ENCODE measurements at places on chromosomes 11 and 22.

DNA sequence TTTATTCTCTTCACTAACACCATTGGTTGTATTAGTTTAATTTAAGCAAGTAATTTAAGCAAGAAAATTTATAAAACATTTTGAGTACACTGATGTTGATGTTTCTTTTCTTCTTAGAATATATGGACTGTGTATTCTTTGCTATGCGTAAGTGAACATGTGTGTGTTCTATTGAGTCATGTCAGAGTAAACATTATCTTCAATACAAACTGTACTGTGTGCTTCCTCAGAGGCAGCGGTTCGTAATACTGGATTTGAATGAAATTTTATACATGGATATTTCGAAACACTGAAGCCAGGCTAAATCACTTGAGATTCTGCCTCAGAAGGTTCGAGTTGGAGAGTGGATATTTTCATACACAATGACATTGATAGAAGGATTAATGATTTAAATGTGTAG lies 452.6 kb downstream of the LUZP2 start:
- no peak for DNase-seq

DNA sequence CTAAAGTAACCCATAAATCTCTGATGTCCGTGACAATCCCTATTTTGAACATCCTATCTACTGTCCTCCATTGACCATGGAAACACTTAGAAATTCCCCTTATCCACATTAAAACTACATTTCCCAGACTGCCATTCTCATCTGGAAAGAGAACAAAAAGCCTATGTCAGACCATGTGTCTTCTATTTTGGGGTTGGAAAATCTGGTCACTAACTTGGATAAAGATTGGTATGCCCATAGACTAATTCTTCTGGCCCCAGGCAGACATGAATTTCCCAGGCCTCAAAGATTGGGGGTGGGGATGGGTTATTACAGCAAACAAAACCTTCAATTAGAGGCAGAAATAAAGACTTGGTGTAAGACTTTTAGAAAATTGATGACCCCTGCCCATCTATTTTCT lies 30.9 kb upstream of the CREB3L1 start:
- no peak for DNase-seq

GRCh38 chr11:28679795-28680468 lies 571.7 kb downstream of the METTL15 start:
- no peak for DNase-seq

DNA sequence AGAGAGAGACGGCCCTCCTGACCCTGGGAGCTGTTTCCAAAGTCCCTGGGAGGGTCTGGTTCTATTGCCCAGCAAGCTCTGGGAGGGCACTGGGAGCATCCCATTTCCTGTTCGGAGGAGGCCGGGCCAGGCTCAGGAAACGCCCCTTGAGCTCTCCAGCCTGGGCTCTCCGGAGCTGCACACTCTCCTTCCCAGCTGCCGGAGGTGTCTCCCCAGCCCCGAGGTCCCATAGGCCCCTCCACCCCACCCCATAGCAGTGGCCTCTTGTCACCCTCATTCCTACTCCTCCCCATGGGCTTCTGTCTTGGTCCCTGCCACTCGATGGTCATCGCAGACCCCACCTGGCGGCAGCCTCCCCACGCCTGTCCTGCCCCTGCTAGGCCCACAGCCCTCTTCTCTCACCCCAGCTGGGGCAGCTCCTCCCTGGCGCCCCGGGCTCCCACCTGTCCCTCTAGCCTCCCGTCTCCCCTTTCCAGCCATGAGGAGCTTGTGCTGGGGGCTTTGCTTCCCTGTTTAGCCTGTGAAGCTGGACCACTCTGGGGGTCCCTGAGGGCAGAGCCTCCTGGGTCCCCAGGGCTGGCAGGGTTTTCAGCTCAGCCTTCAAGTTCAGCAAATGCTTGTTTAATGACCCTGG lies 2.8 kb downstream of the TSPAN32 start:
- no peak for DNase-seq

DNA sequence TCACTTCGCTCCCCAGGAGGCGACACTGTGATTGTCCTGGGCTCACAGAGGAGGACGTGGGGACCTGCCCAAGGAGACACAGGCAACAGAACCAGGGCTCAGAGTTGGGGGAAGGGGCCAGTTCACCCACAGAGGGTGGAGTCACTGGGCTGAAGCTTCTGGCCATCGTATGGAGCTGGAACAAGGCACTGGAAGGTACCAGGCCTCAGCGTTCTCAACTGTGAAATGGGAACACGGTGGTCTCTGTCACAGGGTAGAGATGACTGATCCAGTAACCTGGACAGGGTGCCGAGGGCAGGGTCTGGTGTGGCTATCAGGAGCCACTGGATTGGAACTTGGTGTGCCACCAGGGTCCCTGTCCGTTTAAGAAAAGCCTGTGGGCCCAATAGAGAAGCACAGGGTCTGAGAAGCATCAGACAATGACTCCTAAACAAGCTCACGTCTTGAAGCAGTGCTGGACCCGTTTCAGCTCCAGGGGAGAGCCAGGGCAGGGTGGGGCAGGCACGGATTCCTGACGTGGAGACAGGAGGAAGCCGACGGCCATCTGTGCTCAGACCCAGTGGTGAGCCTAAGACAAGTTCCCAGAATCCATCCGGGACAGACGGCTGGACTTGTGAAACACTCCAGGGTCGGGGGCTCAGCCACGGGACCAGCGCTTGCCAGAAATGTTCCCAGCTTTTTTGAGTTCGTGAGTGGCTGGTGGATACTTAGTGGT lies 25.0 kb upstream of the KCNQ1OT1 start:
- no peak for DNase-seq

DNA sequence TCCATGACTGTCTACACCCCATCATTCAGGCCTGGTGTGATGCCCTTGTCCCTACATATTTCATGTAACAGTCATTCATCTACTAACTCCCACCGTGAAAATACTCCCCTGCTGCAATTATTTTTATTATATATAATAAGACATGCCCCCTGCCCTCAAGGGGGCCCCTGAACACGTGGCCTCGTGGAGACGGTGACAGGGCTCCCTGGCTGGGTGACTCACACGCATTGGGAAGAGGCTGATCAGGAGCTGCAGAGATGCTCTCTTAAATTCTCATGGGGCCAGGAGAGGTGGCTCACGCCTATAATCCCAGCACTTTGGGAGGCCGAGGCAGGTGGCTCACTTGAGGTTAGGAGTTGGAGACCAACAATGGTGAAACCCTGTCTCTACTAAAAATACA lies 88.6 kb downstream of the ST3GAL4 start:
- no peak for DNase-seq

GRCh38 chr22:39117585-39118191 lies 20.6 kb downstream of the APOBEC3H start:
- no peak for DNase-seq

DNA sequence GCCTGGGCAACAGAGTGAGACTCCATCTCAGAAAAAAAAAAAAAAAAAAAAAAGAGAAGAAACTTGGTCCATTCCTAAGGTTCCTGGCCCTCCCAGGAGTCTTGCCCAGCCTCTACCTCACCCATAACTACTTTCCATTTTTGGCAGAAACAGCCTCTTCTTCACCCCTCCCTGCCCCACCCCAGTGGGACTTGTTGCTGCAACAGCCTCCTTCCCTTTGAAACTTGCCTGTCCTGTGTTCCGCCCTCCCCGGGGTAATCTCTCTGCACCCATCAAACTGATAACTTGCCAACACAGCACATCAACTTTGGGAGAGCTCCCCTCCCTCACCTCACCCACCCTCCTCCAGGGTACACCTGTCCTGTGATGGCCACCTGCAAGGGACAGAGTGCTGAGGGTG lies 10.0 kb upstream of the FAM83F start:
- DNase-seq, result no peak

- no peak for DNase-seq
These were observed 15.6 kb downstream of the UBE2L3 start for GRCh38 chr22:21582801-21583740.

DNA sequence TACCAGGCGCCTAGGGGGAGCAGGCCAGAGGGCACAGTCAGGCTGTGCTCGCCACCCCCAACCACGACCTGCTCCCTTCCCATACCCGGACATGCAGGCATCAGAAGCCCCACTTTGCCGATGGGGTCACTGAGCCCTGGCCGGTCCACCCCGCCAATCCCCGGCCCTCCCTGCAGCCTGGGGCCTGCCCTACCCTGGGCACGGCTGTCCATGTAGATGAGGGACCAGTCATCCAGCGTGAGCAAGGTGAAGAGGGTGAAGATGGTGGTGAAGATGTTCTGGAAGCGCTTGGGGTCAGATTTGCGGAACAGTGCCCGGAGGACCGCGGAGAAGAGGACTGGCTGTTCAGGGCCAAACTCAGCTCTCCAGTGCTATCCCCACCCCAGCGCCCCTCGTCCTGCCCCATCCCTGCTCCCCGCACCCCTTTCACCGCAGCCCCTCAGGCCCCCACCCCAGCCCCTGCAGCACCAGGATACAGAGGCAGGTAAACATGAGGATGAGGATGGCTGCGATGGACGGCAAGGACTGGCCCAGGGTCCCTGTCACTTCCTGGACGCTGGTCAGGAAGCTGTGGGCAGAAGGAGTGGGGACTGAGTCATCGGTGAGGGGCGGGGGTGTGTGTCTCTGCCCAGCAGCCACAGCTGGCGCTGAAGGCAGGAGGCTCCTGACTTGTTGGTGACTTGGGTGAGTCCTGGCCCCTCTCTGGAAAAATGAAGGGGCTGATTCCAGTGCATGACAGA lies 5.5 kb downstream of the CATSPER1 start:
- no peak for DNase-seq

- no peak for DNase-seq
These were observed 1.5 kb downstream of the ZNF143 start for GRCh38 chr11:9462172-9462799.

GRCh38 chr11:76190376-76190775 lies 15.9 kb downstream of the WNT11 start:
- no peak for DNase-seq

GRCh38 chr22:23077627-23078461 lies 7.5 kb downstream of the GNAZ start:
- no peak for DNase-seq

GRCh38 chr22:44325718-44326490 lies 13.2 kb upstream of the SHISAL1 start:
- no peak for DNase-seq

GRCh38 chr22:50507421-50507990 lies at the start of gene LMF2:
Gene LMF2 (minus strand): TSS chr22:50507702. CDS start chr22:50507675, 27 bp downstream.
- peak; percentile 95 for DNase-seq

DNA sequence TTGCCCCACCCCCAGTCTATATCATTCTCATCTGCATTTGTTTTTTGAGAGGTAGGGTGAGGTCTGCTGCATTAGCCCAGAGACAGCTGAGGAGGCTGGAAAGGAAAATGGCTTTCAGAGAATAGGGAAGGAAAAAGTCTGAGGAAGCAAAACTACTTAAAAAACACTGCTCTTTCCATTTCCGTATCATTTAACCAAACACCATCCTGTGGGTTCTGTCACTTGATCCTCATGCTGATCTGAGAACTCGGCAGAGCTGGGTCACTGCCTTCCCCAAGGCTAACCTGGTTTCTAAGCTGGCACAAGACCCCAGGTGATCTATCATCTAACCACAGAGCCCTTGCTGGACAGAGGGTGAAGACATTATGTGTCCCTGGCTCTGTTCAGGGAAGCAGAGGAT lies 1.2 kb downstream of the FOLR2 start:
- DNase-seq, result peak; percentile 14

GRCh38 chr11:112811783-112812182 lies 149.4 kb upstream of the NCAM1 start:
- DNase-seq, result no peak

DNA sequence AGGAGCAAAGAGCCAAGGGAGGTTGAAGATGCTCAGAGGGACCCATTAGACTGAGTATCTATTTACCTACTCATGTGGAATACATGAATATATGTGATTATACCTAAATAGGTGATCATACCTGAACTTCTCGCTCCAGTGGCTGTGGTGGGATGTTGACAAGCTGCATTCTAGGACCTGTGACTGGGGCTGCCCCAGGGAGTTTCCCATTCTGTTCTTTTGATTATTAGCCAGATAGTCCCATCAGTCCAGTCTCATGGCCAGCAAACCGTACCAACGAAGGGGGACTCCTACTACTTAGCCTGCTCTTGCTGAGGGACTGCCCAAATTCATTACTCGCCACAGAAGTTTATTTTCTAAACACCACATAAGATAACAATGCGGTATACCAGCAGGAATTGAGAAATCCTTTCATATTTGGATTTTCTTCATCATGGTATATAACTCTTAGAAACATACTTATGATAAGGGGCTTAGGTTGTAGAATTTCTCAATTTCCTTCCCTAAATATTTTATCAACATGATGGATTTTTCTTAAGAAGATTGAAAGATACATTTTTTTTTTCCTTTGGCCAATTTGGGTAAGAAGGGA lies 273.9 kb downstream of the NTM start:
- DNase-seq, result no peak

GRCh38 chr11:2836315-2837095 lies 49.1 kb downstream of the CDKN1C start:
- no peak for DNase-seq

DNA sequence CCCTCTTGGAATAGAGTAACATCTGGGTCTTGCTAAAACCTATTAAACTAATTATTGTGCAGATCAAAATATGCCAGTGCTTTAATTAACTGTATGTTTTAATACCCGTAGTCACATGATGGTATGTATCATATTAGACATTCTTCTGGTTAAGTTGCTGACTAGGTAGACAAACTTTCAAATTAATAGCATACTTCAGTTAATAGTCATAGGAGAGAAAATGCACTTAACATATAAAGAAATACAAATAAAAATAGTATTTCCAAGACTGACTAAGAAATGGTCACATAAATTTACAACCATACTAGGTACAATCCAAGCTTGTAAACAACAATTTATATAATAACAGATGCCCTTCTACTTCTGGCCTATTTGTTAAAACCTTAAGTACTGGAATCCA lies 7.6 kb upstream of the EXPH5 start:
- DNase-seq, result no peak

- DNase-seq, result no peak
These were observed 125.1 kb downstream of the TRIM44 start for GRCh38 chr11:35787626-35788025.

DNA sequence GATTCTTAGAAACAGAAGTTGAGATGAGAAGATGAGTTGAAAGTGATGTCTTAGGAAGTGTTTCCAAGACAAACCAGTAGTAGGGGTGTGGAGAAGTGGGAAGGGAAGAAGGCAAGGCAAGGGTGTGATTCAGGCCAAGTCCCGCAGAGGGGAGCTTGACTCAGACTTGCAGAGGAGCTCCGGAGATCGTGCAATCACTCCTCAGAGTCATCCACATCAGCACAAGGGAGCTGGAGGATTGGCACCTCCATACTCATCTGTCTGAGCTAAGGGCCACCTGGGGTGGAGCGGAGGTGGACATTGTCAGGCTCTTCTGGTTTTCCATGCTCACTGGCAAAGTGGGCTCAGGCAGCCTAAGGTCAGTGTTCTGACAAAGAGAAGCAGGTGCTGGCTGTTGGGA lies 44.4 kb downstream of the CHRDL2 start:
- DNase-seq, result no peak

All from midbrain (tissue), 1 donor.